ENCODE measurements at places on chromosomes 11 and 22.

DNA sequence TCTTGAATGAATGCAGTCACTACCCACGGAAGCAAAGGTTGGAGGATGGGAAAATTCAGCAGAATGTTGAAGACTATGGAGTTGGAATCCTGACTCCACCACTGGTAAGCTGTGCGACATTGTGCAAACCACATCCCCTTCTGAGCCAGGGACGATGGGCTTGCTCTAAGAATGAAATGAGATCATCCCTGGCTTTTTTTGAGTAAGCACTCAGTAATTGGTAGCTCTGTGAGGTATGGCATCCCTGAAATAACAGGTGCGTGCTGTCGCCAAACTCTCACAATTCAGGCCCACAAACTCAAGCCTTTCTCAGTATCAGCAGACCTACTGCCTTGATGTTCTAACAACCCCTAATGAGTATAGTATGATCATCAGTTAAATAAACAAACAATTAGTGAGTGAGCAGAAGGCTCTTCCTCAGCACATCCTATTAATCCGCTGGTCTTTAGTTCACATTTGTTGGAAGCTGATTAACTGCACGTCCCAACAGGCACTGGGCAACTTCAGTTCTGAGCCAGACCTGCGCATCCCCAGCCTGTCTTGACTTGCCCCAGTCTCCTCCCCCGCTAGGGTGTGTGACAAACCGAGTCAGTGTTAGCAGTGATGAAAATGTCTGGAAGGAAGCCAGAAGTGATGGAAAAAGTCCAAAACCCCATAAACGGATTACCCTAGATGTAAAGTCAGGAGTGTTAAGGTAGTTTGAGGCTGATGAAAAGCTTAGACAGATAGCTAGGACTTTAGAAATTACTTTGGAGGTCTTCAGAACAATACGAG is 235.5 kb downstream of the GRIK4 start:
- DNase-seq, result no peak

GRCh38 chr22:19605508-19606331 is 81.5 kb upstream of the CLDN5 start:
- DNase-seq, result no peak

- no peak for DNase-seq
Measured at GRCh38 chr11:57294225-57295131, 30.3 kb downstream of the TNKS1BP1 start.

GRCh38 chr11:83827940-83828554 is 541.9 kb upstream of the CCDC90B start:
- no peak for DNase-seq

- no peak for DNase-seq
Measured at GRCh38 chr11:117230286-117230961, 1.4 kb downstream of the PCSK7 start.

DNA sequence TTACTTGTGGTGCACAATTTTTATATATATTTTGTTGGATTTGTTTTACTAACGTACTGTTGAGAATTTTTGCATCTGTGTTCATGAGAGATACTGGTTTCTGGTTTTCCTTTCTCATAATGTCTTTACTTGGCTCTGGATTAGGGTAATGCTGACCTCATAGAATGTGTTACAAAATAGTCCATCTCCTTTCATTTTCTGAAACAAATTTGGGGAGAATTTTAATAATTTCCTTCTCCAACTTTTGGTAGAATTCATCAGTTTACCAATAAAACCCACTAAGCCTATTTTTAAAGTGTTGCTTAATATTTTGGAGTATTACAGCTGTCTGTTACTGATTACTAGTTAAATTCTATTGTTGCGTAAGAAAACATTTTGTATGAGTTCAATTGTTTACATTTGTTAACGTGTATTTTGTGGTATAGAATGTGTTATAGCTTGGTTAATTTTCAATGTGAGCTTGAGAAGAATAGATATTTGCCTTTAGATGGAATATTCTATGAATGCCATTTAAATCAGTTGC is 11.5 kb downstream of the TRIM22 start:
- DNase-seq, result no peak

DNA sequence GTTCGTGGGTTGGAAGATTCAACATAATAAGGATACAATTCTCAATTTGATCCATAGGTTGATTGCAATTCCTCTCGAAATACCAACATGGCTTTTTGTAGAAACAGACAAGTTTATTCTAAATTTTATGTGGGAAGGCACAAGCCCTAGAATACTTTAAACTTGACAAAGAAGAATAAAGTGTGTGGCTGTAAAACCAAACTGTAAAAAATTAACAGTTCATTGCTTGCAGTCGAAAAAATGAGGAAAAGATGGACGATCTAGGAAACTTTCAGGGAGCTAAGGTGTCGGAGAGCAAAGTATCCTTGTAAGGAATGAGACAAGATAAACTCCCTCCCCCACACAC is 1.0 kb upstream of the GLB1L3 start:
- no peak for DNase-seq

- DNase-seq, result no peak
Measured at GRCh38 chr22:24207264-24208011, 26.2 kb downstream of the SUSD2 start.

DNA sequence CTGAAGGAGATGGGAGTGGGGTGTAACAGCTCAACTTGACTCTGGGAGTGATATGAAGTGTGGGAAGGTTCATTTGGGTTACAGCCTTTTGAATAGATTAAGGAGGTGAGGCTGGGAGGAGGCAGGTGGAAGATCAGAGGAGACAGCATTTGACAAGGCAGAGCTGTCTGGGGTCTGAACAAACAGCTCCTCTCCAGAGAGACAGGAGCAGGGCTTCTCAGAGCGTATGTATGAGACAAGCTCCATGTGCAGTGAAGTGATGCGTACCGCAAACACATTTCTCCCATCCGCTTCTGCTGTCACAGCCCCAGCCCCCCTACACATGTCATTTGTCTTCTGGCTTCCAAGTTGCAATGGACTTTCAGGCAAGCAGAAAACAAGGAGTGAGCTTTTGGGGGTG is 137.1 kb upstream of the E2F8 start:
- no peak for DNase-seq

DNA sequence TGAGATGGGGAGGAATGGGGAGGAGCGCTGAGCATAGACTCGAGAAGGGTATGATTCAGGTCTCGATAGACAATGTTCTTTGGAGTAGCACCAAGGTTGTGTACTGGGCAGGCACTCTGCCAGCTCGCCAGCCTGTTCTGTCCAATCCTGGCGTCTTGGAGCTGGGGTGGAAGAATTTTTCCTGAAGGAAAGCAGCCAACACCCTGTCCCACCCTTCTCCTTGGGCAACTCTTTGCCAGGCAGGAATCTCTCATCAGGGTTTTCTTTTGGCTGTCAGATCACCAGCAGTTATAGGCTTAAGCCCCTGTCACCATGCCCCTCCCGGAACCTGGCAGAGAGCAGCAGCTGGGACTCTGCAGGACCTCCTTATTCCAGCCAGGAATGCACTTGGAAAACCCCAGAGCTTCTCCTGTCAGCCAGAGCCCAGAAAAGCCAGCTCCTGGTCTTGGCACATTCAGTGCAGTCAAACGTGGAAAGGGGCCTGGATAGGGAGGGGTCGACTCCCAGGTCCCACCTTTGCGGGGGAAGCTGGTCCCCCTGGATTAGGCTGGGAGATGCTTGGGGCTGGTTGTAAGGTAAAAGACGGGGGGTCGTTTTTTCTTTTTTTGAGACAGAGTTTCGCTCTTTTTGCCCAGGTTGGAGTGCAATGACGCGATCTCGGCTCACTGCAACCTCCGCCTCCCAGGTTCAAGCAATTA is 14.4 kb upstream of the SPTBN2 start:
- no peak for DNase-seq

- no peak for DNase-seq
Measured at GRCh38 chr11:1836011-1836945, 1.5 kb downstream of the SYT8 start.

DNA sequence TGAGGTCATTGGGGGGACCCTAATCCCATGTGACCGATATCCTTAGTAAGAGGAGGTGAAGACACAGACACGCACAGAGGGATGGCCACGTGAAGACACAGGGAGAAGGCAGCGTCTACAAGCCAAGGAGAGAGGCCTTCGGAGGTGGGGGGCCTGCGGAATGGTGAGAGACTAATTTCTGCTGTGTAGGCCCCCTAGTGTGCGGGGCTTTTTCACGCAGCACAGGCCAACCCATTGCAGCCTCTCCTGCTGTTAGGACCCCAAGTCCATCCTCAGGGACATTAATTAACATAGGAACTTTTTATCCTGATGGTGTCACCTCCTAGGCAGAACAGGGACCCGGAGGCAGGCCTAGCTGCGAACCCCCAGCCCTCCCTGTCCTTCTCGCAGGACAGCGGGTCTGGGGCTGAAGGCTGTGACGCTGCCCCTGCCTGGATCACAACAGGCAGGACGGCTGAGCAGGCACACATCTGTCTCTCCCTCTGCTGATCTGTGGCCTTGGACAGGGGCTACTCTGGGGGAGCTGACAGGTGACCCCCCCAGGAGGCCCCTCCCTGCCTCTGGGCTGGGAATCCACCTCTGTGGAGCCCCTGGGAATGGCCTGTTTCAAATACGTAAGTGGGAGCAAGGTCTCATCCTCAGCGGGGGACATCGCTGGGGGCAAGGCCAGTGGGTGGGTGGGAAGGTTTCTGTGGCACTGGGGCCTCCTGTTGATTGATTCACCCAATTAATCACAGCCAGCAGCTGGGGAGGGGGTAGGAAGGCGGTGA is 7.9 kb downstream of the ASCL2 start:
- DNase-seq, result no peak

DNA sequence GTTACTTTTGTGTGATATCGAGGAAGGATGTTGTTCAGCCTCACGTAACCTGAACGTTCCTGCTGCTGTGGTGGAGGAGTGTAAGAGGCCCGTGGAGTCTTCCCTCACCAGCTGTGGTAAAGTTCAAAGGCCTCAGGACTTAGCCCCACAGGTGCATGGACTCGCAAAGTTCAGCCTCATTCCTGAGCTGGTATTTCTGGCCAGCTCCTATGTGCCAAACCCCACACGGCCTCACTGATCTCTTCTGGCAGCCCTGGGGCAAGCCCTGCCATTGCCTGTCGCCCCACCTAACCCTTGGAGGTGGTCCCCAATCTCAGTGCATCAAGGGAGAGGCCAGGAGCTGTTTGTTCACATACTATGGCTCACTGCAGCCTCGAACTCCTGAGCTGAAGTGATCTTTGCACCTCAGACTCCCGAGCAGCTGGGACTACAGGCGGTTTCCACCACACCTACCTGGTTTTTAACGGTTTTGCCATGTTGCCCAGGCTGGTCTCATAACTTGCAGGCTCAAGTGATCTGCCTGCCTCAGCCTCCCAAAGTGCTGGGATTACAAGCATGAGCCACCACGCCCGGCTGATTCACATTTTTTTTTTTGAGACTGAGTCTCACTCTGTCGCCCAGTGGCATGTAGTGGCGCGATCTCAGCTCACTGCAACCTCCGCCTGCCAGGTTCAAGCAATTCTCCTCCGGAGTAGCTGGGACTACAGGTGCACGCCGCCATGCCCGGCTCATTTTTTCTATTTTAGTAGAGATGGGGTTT is 2.2 kb downstream of the PHRF1 start:
- DNase-seq, result no peak

GRCh38 chr22:38930512-38930911 is 26.9 kb upstream of the APOBEC3A start:
- no peak for DNase-seq

- DNase-seq, result no peak
Measured at GRCh38 chr11:105612771-105613170, 2.9 kb downstream of the GRIA4 start.

GRCh38 chr11:92846491-92847125 is 122.8 kb upstream of the MTNR1B start:
- no peak for DNase-seq

DNA sequence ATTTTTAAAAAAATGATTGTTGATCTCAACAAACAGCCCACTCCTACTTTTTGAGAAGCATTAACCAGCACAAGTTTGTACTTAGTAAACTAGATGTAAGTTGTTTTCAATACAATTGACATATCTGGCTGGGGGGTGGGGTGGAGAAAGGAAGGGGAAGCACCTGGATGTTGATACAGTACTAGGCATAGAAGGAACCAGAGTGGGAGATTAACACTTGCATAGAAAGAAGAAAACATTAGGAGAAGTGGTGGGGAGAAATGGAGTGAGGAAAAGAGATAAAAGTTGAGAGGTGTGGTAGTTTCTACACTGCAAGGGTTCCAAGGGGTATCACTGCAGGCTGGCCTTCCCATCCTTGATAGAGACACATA is 10.6 kb upstream of the GAB2 start:
- no peak for DNase-seq

GRCh38 chr11:122642472-122642922 is 13.0 kb upstream of the UBASH3B start:
- DNase-seq, result no peak

DNA sequence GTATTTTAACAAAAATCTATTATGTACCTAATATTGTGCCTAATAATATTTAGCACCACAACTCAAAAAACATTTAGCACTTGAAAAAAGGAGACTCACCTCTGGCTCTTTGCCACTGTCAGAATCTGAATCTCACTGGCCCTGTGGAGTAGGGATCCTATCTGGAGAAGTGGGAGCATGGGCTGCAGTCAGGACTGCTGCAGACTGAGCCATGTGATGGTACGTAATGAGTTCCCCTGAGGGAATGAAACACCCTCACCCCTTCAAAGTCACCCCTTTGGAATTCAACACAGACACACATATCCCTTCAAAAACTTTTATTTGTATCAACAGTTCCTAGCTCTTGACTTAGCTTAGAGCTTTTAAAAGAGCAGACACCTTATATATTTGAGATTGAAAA is 6.5 kb downstream of the PTPMT1 start:
- DNase-seq, result no peak

DNA sequence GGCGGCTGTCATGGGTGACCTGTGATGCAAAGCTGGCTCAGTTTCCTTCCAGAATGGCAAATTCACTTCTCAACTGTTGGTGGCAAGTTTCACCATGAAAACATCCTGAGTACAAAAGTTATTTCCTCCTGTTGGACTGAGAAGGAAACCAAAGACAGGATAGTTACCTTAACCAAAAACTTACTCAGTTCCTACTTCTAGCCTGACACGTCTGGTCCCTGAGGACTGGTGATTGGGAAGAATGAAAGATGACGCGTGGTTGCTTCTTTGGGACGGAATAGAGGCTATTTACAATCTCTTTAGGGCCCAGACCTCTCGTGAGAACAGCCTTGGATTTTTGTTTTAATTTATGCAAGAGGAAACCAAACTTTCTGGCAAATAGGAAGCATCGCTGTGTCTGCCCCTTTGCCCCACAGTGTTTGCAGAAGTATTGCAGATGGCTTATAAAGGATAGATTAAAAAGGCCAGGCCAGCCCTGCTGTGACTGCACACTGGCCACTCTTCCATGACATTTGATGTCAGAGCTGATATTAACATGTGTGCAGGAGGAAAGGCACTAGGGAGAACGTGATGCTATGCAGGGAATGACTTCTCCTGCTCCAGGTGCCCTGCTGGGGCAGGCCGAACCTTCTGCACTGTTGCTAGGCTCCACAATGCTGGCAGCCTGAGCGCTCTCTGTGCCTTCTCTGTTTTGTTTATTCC is 7.6 kb downstream of the VPS26B start:
- no peak for DNase-seq

Measured in naive thymus-derived CD8-positive, alpha-beta T cell (primary cell).